RKO (cell line): ENCODE measurements at places on chromosomes 5 and 9.

DNA sequence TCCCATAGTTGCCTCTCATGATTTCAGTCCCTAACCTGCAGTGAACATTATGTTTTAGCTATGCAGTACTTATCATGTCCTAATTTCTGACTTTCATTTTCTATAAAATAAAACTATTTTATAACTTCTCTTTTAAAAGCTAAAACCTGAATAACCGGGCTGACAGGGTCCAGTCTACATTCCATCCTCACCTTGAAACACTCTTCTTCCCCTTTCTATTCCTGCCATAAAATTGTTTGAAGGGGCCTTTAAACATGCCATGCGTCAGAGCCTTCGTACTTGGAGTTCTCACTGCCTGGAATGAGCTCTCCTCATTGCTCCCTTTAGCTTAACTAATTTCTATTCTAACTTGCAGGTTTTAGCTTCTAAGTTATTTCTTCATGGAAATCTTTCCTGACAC, 143.0 kb upstream of the PRLR start:
- DNase-seq = no peak

DNA sequence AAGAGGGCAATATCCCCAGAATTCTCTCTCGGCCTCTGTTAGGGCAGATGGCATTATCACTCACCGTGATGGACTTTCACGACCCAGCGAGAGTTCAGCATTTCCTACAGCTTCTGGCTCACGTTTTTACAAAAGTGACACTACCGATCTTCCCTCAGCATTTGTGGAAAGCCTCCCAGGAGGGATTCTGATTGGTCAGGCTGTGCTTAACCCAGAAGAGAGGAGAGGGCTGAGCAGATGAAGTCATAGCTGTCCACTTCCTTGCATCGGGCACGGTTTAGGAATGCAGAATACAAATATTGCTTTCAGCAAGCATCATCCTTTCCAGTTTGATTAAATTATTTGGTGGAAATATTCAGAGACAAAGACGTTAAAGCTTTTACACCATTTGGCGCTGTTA, 277.4 kb upstream of the MSX2 start:
- DNase-seq = no peak

GRCh38 chr5:15387931-15388524, 112.0 kb upstream of the FBXL7 start:
- no peak for DNase-seq

DNA sequence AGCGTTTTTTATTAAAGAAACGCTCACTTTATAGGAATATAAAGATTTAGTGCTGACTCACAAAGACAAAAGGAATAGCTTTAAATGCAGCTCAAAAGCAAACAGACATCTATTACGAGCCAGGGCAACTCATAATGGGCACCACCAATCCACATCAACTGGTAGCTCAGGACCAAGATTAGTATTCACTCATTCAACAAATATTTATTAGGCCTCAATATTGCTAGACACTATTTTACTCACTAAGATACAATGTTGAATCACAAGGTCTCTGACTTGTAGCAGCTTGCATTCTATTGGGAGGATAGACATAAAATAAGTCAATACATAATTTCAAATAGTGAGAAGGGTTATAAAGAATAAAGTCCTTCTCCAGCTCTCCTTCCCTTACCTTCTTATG, 8.0 kb upstream of the MAN2A1 start:
- no peak for DNase-seq

- DNase-seq = no peak
Measured at GRCh38 chr9:4743131-4743875, 2.3 kb upstream of the AK3 start.

DNA sequence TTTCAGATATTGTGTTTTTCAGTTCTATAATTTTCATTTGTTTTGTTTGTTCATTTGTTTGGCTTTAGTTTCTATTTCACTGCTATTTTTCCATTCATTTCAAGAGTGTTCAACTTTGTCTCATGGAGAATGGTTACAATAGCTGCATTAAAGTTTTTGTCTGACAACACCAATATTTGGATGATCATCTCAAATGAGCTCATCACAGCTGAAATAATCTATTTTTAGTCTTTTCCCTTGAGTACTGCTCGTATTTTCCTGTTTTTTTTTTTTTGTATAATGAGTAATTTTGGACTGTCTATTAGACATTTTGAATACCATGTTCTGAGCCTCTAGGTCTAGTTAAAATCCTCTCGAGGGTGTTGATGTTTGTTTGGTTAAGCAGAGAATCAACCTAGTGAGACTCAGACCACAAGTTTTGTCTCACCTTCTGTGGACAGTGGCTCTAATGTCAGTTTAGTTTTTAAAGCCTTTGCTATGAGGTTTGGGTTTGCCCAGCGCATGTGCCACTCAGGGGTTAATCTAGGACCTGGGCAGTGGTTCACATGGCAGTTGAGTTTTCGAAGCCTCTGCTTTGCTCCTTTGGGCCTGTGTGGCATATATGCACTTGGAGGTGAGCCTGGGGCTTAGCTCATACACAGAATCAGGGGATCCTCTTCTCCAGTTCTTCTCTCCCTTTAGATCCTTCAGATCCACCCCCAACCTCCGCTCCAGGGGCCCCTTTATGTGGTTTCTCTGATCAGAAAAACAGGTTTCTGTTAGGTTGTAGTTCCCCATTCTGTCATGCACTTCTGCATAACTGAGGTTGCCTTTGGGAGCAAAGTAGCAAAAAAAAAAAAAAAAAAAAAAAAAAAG, 79.8 kb downstream of the ARSB start:
- DNase-seq = no peak
